ENCODE measurements at places on chromosomes 7 and 10.

DNA sequence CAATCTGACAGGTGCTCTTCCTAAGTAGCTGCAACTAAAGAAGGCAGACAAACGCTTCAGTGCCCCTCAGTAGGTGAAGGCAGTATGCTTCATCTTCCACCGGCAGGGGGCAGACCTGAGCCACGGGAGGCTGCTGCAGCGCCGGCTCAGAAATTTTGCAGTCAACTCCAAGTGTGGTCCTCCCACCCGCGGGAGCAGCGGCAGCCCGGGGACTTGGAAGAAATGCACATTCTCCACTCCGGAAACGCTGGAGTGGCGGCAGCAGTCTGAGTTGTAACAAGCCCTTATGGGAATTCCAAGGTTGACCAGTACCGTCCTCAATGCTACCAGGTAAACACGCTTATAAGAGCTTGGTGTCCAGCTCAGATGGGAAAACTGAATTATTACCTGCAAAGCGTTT, 3.4 kb downstream of the IGFBP3 start:
- no peak for DNase-seq

DNA sequence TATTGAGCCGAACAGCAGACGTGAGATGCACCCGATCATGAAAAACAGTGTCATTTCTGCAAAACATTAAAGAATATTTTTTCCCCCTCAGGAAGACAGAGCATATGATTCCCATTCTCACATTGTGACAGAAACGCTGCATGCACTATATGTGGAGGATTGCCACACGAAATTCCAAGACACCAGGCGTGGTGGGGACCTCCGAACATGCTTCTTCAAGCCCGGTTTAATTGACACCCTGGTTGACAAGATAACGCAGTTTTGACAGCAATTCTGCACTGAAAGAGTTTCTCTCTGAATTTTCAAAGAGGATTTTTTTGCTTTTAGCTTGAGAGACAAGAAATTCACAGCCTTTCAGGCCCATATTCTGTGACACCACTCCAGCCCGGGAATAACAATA, 442.8 kb upstream of the NRP1 start:
- no peak for DNase-seq

DNA sequence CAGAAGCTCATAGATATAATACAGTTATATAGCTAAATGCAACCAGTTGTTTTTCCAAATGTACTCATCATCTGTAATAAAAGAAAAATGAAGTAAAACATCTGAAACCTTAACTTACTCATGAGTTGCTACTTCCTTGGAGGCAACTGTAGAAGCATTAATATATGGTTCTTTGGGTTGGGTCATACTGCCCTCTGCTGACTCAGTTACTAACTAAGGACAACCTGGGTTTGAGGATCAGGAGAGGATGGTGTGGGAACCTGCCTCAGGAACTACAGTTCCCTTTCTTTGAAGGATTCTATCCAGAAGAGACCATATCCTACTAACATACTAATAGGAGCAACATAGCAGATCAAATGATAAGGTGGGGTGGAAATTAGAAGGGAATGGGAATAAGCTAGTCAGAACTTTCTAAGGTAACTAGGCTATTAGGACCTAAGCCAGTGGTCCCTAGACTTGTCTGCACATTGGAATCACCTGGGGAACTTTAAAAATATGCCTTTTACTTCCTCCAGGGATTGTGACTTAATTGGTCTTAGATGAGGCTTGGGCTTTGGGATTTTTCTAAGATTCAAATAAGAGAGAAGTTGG, 20.7 kb downstream of the COX15 start:
- DNase-seq: peak; percentile 88

- DNase-seq: no peak
Measured at GRCh38 chr10:87625661-87626060, 34.0 kb upstream of the PAPSS2 start.

DNA sequence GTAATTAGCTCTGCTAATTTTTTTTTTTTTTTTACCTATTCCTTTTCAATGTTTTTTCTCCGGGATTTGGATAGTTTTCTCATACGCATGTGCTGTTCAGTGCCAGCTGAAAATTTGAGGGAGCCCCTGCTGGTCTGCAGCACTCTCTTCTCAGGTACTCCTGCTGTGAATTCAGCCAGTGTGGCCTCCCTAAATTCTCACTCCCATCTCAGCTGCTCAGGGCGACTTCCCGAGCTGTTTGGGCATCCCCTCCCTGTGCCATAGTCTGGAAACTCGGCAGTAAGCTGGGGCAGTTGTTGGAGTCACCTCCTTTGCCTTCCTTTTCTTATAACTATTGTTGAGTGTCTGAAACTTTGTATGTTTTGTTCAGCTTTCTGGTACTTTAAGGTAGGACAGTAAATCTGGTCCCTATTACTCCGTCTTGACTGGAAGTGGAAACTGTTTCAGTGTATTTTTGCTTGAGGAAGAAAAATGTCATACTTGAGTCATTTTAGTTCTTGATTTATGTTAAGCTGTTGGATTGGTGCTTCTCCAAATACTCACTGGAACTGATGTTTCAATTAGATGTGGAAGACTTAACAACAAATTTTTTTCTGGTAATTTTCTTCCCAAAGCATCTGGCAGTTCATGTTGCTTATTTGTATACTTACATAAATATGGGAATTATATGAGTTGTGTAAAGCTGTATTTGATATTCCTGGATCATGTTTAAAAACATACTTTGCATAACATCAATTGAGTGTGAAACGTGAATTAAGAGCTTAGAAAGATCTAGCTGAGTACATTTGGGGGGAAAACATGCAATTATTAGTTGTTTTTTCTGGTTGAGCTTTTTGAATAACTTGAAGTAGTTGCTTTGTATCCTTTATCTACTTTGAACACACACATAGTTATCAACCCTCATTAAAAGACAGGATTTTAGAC, 33.7 kb downstream of the MINPP1 start:
- DNase-seq: no peak

- no peak for DNase-seq
Measured at GRCh38 chr10:47402641-47403301, 18.7 kb upstream of the ZNF488 start.

DNA sequence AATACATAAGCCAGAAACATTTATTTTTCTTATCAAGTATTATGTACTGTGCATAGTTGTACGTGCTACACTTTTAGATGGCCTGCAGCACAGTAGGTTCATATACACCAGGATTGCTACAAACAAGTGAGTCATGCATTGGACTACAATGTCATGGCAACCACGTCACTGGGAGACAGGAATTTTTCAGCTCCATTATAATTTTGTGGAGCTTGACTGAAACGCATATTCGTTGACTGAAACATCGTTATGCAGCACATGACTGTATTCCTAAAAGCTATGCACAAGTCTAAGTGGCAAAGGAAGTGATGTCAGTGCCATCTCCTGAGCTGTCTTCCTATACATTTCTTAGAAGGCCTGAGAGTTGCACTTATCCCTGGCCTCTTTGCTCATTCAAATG, 871.8 kb downstream of the IPMK start:
- no peak for DNase-seq

GRCh38 chr7:105337529-105337928, 51.2 kb downstream of the SRPK2 start:
- no peak for DNase-seq

DNA sequence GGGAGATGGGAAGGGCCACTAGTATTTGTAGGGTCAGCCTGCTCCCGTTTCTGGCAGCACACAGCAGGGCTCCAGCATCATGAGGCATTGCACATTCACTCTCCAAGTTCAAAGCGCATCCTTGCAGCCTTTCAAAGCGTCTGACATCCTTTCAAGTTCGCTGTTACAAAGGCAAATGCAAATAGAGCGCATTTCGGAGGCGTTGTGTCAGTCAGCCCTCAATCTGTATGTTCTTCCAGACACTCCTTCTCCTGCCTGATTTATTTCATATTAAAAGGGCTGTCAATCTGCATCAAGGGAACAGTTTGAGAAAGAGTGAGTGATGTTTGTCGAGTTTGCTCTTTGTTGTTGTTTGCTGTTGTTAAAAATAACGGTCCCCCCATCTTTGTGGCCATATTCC, 188.5 kb downstream of the SNX10 start:
- DNase-seq: no peak

Measured in hematopoietic multipotent progenitor cell (in vitro differentiated cells).